ENCODE measurements at places on chromosomes 1 and 21. TPM values are rescaled to one million over a fixed set of nuclear protein-coding genes. Genes with fewer than 3 reads are reported as not detected.

GRCh38 chr1:233998456-233998855 lies 94.0 kb downstream of the SLC35F3 start:
- DNase-seq: no peak

DNA sequence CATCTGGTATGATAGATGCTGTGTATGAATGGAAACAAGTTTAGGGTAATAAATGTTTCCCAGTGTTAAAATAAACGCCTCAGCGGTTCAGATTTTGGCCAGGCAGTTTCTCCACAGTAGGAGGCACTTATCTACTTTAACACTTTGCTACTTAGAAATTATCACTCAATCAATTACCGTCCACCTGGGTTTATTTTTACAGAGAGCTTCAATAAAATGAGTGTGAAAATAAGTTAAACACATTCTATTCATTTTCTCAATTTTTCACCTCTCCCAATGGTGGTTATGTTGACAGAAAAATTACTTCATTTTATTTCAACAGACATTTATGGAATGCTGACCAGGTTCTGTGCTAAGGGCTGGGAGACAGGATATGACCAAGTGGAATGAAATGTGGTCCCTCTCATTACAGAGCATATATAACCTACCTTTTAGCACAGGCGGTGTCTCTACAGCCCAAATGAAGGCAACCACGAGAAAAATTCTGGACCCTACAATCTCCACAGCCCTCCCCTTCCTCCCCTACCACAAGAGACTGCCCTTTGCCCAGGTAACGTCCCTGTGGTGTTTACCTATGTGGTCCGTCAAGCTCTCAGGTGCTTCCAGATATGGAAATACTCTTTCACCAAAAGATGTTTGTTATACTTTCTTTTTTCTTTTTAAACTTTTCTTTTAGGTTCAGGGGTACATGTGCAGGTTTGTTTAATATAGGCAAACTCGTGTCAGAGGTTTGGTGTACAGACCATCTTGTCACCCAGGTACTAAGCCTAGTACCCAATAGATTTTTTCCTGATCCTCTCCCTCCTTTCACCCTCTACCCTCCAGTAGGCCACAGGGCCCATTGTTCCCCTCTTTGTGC lies 105.5 kb downstream of the HLCS start:
- peak; percentile 38 for DNase-seq

- no peak for DNase-seq
These were observed 11.9 kb downstream of the PIGV start for GRCh38 chr1:26799479-26800142.

GRCh38 chr1:206521127-206521526 lies 13.8 kb downstream of the RASSF5 start:
- DNase-seq: no peak

DNA sequence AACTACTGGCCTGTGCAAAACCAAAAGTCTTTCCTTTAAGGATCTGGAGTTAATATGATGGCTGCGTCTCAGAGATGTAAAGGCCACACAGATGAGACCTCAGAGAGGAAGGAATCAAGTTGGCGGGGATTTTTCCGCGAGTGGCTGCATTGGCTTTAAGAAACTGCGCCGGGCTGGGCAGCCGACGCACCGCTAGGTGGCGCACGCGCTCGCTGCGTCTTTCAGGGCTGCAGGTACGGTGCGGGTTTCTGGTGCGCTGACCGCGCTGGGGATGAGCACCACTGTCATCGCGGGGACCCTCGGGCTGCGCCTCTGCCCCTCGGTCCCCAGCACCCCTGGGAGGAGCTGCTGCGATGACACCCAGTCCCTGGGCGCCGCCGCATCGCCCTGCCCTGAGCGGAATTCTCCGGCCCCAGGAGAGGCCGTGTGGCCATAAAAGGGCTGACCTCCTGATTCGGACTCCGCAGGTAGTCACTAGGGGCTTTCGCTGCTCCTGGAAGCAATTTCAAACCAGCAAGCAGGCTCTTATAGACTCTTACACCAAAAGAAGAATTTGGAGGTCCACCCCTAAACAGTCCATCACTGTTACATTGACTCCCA lies 241.0 kb downstream of the KCNJ6 start:
- DNase-seq: peak; percentile 40

GRCh38 chr1:37845786-37846185 lies 13.6 kb downstream of the MTF1 start:
- no peak for DNase-seq

DNA sequence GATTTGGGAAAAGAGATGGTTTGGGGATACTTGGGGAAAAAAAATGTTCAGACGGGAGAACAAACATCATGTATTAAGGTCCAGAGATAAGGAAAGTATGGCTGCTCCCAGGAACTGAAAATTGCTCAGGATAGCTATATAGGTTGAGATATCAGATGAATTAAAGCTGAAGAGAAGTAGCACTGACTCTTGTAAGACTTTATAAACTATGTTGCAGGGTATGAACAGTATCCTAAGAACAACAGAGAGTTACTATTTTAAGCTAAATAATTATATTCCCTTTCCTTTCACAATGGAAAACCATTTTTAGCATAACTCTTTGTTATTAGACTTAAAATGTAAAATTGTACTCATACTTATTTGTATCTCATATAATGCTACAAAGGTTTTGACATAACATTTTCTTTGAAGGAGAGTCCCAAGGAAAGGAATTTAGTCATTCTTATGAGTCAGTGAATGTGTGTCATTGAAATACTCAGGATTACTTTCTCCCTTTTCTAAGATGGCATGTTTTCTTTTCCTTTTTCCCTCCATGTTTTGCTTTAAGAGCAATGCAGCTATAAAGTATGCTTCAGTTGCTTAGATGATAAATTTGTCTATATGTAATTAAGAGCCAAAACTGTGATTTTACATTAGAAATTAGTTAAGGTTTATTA lies 139.4 kb upstream of the KIAA1614 start:
- DNase-seq: no peak

GRCh38 chr1:151710187-151710840 lies 6.3 kb downstream of the CELF3 start:
- peak; percentile 42 for DNase-seq

- no peak for DNase-seq
These were observed 166.3 kb downstream of the BARHL2 start for GRCh38 chr1:90550626-90551406.

GRCh38 chr1:187481581-187482148 lies 652.9 kb downstream of the PLA2G4A start:
- no peak for DNase-seq

- DNase-seq: no peak
These were observed 561 bp downstream of the SLC26A9 start for GRCh38 chr1:205942631-205943159.

DNA sequence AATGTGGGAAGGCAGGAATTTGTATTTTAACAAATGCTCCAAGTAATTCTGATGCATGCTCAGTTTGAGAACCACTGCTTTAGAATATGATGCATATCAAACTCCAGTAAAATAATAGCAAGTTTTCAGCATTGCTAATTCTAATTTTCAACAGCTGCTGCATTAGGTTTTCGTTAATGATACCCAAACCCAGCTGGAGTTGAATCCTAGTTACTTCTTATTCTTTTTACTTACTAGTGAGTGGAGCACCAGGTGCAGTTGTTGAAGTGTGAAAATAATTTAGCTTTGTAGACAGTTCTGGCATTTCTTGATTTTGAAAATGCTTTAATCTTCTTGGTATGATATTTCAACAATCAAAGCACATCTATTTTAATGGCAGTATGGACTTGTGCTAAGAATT lies 138.5 kb downstream of the HS2ST1 start:
- DNase-seq: no peak

DNA sequence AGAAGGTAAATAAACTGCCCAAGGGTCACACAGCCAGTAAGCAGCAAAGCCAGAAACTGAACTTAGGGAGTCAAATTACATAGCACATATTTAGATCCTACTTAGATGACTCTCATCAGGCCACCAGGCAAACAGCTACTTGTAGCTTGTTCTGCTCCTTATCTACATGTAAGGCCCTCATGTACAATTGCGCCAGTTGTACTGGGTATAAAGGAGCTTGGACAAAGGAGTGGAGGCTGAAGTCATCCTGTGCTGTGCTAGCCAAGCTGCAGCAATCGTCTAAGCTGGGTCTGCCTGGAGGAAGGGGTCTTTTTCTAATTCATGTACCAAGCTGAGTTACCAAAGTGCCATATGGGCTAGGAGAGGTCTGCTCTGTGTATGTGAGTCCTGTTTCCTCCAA lies 12.8 kb downstream of the ETNK2 start:
- DNase-seq: no peak

- no peak for DNase-seq
These were observed 18.1 kb downstream of the GALNT2 start for GRCh38 chr1:230085178-230085515.

- no peak for DNase-seq
These were observed 18.9 kb upstream of the IPP start for GRCh38 chr1:45769261-45769932.

- no peak for DNase-seq
These were observed 25.1 kb upstream of the HUNK start for GRCh38 chr21:31847761-31848160.

- DNase-seq: no peak
These were observed 76.5 kb downstream of the ACTL8 start for GRCh38 chr1:17831597-17831996.

DNA sequence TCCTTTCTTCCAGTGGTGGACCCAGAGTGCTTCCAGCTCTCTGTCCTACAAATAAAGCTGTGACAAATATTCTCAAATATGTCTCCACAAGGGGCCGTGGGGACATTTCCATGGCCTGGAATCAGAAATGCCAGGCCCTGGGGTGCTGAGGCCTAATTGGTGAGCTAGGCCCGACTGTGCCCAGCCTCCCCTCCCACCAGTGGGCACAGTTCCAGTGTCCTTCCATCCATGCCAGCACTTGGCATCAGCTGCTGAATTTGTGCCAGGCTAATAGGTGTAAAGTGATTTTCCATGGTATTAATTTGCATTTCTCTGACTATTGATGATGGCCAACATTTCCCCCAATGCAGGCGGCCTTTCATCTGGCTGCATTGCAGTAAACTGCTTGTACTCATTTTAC lies 48.5 kb upstream of the B3GALT5 start:
- no peak for DNase-seq

GRCh38 chr1:109290998-109291397 lies 8.1 kb upstream of the PSRC1 start:
- no peak for DNase-seq

GRCh38 chr1:100868364-100868995 lies 26.2 kb downstream of the EXTL2 start:
- no peak for DNase-seq

The PIGM gene
- polyA plus RNA-seq: 13.1 TPM

DNA sequence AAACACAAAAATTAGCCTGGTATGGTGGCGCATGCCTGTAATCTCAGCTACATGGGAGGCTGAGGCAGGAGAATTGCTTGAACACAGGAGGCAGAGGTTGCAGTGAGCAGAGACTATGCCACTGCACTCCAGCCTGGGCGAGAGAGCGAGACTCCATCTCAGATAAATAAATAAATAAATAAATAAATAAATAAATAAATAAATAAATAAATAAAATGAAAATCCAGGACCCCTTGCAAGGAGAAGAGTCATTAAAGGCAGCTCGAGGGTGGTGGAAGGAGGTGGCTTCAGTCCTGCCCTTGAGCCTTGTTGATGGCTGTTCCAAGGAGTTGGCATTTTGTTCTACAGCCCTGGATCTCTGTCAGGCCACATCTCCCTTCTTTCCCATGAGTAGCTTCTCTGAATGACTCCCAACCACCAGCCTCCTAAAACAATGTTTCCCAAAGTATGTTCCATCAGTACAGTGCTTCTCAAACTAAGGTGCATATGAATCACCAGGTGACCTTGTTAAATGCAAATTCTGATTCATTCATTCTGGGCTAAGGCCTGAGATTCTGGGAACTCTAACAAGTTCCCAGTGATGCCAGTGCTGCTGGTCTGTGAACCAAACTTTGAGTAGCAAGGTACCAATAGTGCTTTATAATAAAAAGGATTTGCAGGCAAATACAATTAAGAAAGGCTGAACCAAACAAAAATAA lies 99.0 kb downstream of the KCNN3 start:
- no peak for DNase-seq

The KCNA10 gene
- polyA plus RNA-seq: not detected

The MCOLN2 gene
- polyA plus RNA-seq: 3.2 TPM

GRCh38 chr1:52662645-52663313 lies 29.8 kb downstream of the SHISAL2A start:
- peak; percentile 72 for DNase-seq

DNA sequence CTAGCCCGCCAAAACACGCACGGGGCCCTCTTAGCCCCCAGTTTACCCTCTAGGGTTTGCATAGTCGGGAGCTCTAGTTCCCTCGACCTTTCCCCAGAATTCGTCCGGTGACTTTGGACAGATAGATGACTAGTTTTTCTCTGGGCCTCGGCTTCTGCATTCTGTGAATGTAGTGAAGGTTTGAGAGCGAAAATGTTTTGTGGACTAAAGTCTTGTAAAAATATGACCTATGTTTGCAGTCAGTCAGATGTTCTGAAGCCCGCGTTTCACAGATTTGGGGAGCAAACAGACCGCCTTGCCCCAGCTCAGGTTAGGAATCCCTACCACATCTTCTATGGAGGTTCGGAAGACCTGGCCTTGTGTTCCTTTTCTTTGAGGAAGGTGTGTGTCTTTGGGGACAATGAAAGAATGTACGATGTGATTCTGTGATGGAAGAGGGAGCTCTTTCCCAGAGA lies 401 bp downstream of the UQCRH start:
- no peak for DNase-seq

- DNase-seq: no peak
These were observed 58.5 kb upstream of the FGGY start for GRCh38 chr1:59238333-59238934.

GRCh38 chr1:30321246-30321910 lies 402.0 kb downstream of the MATN1 start:
- DNase-seq: no peak

- DNase-seq: no peak
These were observed 66.2 kb downstream of the VPS13D start for GRCh38 chr1:12296016-12296415.

The DTL gene
- polyA plus RNA-seq: 10.1 TPM

DNA sequence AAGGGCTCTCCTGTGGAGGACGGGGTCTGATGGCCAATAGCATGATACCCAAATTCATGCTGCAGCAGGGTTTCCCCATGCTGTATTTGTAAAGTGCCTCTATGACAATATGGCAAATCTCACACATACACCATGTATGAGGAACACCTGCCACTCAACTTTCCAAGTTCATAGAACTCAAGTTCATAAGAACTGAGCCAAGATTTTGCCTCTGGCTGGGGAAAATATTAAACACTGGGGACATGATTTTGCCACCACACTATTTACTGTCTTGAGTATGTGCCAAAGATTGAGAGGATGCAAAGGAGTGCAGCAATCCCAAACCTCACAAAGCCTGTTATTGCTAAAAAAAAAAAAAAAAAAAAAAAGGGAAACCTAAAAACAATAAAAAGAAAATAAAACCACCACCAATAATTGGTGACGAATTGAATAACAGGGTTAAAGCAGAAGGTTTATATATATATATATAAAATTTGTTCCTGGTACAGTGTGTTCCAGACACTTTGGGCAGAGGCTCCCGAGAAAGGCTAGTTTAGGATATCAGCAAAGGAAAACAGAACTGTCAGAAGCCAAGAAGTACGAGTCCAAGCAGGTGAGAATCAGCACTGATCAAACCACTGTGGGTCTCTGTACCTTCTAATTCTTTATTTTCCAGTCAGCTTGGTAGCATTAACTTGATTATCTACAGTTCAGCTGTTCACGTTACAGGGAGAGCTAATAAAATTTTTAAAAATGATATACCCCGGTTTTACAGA lies 24.3 kb downstream of the ZBTB21 start:
- no peak for DNase-seq
